GM18507 (cell line): ENCODE measurements at places on chromosomes 6 and 20.

GRCh38 chr6:43338243-43338642 lies 29.6 kb upstream of the CRIP3 start:
- DNase-seq, result peak; percentile 23

DNA sequence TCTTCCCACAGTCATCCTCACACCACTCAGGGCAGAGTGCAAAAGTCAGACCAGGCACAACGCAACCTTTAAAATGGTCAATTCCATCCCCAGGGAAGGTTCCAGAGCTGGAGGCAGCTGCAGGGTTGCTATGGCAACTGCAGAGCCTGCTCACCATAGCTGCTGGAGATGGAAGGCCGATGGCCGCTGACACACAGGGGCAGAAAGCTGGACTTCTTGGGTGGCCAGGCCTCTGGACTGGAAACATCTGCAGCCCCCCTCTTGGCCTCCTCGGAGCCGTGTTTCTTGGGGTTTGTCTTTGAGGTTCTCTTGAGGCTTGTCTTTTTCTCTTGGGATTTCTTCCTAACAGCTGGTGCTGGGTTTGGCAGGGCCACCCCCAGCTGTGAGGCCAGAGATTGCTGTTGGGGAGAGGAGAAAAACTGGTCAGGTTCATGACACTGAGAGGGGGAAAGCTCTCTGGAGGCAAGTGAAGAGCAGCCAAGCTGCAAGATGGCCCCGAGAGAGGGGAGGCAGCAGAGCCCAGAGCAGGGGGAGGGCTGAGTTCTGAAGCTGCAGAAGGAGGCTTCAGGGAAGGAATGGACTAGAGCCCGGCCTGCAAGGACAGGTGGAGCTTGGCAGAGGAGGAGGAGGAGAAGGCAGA lies 10.2 kb downstream of the BNIP5 start:
- DNase-seq, result no peak

- no peak for DNase-seq
These were observed 108.4 kb downstream of the FOXF2 start for GRCh38 chr6:1497761-1498105.

DNA sequence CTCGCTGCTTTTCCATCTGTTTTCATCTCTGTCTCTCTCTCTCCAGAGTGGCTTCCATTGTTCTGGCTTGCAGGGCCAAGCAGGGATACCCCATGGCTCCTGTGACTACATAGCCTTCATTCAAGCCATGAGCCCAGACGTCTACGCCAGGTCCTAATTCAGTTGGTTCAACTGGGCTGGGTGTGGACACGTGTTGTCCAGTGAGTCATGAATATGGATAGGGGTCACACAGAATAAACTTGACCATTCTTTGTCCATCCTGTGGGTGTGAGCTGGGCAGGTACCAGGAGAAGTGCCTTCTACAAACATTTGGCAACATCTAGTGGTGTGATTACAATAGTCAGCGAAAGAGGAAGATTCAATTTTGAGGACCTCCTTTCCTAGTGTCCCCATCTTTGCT lies 96.9 kb upstream of the ARMC2 start:
- no peak for DNase-seq

- DNase-seq, result no peak
These were observed 267.8 kb upstream of the IRAK1BP1 start for GRCh38 chr6:78599526-78599925.

DNA sequence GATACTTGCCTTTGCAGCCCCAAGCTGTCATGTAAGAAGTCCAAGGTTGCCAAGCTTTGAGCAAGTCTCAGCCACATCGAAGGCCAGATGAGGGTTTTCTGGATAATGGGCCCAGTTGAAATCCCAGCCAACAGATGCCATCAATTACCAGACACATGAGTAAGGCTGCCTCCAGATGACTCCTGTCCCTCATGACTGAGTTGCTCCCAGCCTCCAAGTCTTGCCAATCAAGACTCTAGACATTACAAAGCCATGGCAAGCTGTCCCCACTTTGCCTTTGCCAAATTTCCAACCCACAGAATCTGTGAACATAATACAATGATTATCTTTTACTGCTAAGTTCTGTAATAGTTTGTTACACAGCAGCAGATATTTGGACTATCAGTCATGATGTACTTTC lies 76.8 kb upstream of the ARMC2 start:
- no peak for DNase-seq

- peak; percentile 91 for DNase-seq
These were observed 11.1 kb downstream of the FAM110A start for GRCh38 chr20:844473-845225.

DNA sequence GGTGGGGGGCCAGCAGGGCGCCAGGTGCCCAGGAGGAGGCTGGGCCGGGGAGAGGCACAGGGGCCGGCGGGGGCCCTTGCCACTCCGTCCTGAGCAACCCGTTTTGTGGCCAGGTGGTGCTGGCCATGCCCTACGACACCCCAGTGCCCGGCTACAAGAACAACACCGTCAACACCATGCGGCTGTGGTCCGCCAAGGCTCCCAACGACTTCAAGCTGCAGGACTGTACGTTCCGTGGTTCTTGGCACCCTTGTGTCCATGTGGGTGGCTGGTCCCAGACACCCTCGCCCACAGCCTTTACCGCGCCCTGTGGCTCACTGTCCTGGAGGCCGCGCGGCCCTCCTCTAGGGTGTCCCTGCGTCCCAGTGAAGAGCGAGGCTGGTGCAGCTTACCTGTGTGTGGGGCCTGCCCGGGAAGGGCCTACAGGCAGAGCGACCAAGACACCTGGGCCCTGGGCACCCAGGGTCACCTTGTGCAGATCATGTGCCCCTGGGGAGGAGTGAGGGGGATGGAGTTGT lies 28.7 kb downstream of the PYGB start:
- no peak for DNase-seq

GRCh38 chr6:105041880-105042279 lies 85.0 kb downstream of the LIN28B start:
- DNase-seq, result no peak

GRCh38 chr6:5865506-5866031 lies 141.2 kb downstream of the NRN1 start:
- no peak for DNase-seq

GRCh38 chr20:3890398-3890751 lies 1.2 kb downstream of the PANK2 start:
- DNase-seq, result no peak

- no peak for DNase-seq
These were observed 32.9 kb downstream of the RNF217 start for GRCh38 chr6:124995131-124995530.

- DNase-seq, result no peak
These were observed 152.2 kb upstream of the CHD6 start for GRCh38 chr20:41770427-41770826.

DNA sequence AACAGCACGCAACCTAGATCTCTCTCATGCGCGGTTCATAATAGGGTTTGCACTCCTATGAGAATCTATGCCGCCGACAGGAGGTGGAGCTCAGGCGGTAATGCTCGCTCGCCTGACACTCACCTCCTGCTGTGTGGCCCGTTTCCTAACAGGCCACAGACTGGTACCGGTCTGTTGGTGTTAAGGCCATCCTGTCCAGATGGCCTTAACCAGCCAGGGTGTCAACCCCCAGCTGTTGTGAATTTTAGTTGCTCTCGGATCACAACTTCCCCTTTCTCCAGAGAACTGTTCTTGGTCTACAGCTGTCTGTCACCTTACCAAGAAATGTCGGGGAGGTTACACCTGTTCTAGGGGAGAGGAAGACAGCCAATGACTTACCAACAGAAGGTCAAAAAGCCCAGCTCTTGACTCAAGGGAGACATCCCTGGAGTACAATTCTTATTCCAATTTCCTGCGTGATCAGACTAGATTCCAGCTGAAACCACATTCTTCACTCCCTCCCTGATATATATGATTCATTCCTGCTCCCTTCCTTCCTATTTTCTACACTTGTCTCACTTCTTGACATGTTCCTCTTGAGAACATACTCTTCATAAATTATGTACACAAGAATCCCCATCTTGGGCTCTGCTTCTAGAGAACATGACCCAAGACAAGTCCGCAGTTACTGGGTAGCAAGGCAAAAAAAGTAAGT lies 23.1 kb upstream of the DNAAF9 start:
- DNase-seq, result no peak

DNA sequence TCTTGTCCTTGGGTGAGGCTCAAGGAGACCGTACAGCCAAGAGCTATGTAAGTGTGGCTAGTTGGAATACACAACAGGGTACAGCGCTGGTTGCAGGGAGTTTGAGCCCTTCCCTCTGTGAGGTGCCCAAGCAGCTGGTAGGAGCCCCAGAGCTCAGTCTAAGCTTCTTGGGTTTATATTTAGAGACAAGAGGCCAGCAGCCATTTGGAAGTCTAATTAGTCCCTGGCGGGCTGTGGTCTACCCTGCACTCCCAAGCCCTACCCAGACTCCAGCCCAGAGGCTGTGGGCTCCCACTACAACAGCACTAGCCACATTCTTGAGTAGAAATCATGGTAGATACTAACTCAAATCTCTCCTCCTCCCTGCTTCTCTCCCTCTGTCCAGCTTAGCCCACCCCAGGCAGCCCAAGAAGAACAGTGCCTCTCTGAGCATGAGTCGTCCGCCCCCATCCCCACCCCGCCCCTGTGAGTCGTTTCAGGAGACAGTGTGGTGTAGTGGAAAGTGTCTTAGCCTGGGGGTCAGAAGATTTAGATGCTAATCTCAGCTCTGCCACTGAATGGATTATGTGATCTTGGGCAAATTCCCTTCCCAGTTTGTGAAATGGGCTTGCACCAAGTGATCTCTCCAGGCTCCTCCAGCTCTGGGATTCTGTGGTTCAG lies 37.8 kb downstream of the EIF2S2 start:
- DNase-seq, result no peak

- peak; percentile 26 for DNase-seq
These were observed 7.9 kb downstream of the EXOC2 start for GRCh38 chr6:684831-685636.

DNA sequence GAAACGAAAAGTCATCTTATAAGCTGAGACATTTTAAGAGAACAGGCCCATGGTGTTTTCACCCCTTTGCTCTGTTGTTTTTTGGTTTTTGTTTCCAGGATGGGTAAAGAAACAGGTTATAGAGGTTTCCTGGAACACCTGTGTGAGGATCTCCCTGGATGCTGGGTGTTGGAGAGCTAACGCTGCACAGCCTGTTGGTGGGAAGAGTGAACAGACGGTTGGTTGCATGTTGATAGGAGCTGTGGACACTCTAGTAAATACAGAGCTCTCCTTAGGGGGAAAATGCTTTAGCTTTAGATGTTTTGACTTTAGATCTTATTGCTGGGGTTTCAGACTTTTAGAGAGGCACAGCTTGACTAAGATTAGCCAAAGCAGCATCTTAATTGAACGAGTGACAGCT lies 235.2 kb downstream of the SOX4 start:
- no peak for DNase-seq

GRCh38 chr6:27477318-27478013 lies 4.6 kb upstream of the ZNF184 start:
- no peak for DNase-seq

DNA sequence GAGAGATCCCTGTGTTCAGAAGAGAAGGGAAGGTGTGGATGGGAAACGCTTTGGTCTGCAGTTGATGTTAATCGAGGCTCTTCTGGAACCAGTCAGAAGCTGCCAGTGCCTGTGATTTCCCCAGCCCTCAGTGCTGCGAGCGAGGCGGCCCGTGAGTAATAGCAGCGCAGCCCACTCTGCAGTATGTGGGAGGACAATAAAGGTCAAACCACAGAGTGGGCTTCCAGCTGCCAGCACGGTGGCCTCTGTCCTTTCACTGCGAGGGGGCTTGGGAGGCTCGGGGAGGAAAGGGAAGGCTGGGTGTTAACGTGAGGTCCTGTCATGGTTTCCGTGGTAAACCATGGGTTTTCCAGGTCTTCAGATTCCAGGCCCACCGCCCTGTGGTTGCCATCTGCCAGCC lies 32.3 kb upstream of the TAGAP start:
- no peak for DNase-seq

GRCh38 chr6:33683051-33683571 lies 28.4 kb downstream of the UQCC2 start:
- no peak for DNase-seq

DNA sequence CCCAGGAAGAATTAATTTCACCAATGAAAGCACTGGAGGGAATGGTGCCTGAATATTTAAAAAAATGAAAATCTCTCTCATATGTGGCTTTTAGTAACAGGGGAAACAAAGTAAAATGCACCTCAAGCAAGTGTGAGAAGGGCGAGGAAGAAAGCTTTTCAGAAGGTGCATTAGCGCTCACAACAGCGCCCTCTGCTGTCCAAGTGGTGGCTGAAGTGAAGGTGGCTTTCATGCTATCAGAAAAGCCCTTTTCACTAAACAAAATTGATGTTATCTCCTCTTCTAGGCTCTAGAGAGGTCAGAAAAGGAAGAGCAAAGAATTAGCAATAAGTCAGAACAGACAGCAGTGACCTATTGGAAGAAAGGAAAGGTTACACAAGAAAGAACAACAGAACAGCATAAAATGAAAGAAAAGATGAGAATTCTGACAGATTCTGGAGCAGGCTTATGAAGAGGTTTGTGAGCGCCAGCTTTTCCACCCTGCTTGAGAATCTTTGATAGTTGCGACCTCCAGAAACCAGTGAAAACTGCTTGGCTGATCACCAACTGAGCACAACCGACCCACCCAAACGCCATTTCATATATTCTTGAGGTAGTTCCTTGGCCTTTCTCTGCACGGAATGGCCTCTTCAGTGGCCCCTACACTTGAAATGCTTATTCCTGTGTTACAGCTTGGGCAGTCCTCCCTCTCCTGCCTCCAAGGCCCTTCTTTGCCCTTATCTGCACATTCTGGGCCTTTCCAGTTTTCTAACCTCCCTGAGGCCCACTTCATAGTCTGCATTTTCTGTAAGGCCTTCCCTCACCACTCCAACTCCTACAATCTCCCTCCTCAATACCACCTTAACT lies 45.3 kb downstream of the SMLR1 start:
- peak; percentile 20 for DNase-seq

DNA sequence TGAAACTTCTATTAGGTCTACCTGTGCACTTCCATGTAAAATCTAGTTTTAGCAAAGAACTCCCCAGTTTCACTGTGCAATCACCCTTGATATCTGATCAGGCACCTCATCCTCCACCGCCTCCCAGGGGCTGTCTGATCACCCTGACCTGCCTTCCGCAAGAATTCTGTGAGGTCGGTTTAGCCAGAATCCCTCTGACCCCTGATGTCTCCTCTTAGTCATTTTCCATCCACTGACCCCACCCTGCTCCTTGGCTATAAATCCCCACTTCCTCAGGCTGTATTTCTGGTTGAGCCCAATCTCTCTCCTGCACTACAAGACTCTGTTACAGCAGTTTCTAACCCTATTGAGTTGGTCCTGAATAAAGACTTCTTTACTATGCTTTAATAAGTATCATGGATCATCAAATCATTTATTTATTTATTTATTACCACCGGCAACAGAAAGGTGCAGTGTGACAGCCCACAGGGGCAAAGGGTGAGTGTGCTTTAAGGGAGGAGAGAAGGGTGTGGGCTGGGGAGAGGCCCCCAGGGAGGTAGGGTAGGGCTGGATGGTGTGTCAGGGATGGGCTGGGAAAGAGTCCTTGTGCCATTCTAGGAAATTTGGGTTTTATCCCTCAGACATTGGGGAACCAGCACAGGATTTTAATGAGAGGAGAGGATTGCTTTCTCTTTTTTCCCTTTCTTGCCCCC lies 11.2 kb upstream of the SERPINB6 start:
- DNase-seq, result no peak

DNA sequence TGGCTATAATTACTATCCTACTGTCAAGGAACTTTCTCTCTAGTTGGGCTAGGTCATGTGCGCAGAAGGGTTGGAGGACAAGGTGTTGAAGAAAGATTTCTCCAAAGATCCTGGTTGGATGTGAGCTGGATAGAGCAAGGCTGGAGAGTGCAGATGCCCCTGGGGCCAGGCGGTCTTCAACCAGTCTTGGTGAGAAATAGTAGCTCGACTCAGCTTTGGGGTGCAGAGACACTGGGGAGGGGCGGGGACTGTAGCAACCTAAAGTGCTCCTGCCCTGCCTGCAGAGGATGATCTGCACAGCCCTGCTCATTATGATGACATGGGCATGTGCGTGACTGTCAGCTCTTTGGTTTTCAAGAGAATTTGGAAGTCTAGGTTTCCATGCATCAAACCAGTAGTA lies 35.9 kb downstream of the PHACTR3 start:
- DNase-seq, result no peak
